ENCODE measurements at places on chromosomes 13 and 19.

- no peak for DNase-seq
These were observed 259.5 kb downstream of the COL4A1 start for GRCh38 chr13:110047496-110047895.

- no peak for DNase-seq
These were observed 27.9 kb upstream of the IGFL1 start for GRCh38 chr19:46201454-46202310.

- peak; percentile 27 for DNase-seq
These were observed 128.7 kb downstream of the TSHZ3 start for GRCh38 chr19:31220540-31220939.

DNA sequence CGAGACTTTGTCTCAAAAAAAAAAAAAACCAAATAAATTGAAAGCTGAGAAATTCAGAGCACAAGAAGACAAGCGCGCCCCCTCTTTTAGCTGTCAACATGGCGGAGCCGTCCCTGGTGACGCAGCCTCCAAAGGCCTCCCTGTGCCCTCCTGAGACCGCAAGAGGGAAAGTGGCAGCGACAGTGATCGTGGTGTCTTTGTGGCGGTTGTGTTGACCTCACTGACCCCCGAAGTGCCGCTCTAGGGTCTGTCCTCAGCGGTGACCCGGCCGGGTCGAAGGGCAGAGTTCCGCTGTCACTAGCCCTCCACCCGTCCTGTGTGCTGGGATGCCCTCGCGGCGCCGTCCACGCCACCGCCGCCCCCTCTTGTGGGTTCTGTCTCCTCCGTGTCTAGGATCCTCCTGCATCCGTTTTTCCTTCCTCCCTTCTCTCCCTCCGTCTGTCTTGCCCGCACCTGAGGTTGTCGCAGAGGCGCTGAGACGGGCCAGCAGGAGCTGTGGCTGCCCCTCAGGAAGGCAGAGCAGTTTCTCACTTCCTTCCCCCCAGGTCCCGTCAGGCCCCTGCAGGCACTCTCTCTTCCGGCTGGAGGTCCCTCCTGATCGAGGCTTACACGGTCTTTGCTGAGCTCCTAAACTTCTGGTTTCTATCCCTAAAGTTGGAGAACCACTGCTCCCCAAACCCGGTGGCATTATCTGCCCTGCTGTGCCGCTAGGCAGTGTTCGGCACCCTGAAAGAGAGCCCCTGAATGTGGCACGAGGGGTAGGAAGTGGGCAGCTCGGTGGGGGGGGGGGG, 7.2 kb downstream of the UHRF1 start:
- no peak for DNase-seq

DNA sequence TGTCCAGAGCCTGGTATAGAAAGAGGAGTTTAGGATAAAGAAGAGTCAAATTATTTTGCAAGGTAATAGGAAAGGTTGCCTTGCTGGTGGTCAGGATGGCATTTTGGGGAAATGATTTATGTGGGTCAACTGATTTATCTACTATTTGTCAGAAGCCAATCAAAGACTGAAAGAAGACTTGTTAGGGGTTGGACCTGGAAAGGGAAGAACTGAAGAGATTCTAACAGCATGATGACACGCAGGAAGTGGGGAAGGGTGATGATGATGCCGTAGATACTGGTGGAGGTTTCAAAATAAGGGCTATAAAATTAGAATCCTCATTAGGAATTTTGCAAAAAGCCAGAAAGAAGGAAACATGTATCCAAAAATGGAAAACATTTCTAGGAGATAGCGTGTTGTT, 60.7 kb upstream of the FGF14 start:
- DNase-seq: no peak

- DNase-seq: peak; percentile 86
These were observed 135.2 kb downstream of the TSHZ3 start for GRCh38 chr19:31214086-31214485.

GRCh38 chr13:51645761-51646670, 61.8 kb downstream of the WDFY2 start:
- DNase-seq: no peak

- no peak for DNase-seq
These were observed 69.5 kb downstream of the PTPRS start for GRCh38 chr19:5271145-5271544.

DNA sequence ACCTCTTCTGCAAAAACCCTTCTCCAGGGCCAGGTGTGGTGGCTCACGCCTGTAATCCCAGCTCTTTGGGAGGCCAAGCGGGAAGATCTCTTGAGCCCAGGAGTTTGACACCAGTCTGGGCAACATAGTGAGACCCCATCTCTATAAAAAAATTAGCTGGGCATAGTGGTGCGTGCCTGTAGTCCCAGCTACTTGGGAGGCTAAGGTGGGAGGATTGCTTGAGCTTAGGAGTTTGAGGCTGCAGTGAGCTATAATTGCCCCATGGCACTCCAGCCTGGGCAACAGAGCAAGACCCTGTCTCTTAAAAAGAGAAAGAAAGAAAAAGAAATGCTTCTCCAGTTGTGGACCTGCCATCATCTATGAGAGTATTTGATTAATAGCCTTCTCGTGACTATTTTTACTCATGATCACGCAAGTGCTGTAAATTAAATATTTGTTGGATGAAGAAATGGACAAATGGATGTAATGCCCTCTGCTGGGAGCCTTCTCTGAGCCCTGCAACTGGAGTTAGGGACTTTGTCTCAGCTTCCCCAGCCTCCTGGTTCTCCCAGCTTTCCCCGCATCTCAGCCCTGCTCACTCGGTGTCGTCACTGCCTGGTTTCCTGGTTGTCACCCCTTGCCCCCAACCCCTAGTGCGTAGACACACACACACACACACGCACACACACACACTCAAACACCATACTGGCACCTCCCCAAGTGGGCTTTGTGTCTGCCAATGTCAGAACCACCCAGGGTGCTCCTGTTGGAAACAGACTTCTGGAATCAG, 12.2 kb downstream of the WIZ start:
- no peak for DNase-seq

GRCh38 chr19:40721936-40722661, 5.2 kb downstream of the ITPKC start:
- DNase-seq: no peak

- no peak for DNase-seq
These were observed 2.9 kb downstream of the MFSD12 start for GRCh38 chr19:3554254-3555083.

- DNase-seq: no peak
These were observed 10.8 kb downstream of the FFAR2 start for GRCh38 chr19:35458731-35459391.

DNA sequence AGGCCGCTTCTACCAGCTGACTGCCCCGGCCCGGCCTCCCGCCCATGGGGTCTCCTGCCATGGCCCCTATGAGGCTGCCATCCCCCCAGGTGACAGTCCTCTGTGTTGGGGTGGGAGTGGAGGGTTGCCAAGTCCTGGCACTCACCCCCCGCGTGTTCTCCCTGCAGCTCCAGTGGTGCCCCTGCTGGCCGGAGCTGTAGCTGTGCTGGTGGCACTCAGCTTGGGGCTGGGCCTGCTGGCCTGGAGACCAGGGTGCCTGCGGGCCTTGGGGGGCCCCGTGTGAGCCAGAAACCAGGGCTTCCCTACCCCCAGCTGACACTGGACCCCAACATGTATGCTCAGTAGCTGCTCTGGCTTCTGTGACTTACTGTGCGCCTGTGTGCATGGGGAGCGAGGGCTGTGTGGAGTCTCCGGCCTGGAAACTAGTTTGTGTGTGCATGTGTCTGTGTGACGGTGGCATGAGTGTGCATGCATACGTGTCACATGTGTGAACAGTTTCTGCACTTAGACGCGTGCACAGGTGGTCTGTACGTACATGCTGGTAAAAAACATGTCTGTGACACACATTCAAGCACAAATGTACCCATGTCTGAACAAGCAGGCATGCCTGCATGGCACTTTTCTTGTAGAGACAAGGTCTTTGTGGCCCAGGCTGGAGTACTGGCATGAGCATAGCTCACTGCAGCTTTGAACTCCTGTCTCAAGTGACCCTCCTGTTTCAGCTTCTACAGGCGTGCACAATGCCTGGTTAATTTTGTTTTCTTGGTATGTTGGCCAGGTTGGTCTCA, 4.9 kb downstream of the ACP4 start:
- DNase-seq: peak; percentile 57

- no peak for DNase-seq
These were observed 139.9 kb upstream of the PCDH9 start for GRCh38 chr13:67369895-67370660.

DNA sequence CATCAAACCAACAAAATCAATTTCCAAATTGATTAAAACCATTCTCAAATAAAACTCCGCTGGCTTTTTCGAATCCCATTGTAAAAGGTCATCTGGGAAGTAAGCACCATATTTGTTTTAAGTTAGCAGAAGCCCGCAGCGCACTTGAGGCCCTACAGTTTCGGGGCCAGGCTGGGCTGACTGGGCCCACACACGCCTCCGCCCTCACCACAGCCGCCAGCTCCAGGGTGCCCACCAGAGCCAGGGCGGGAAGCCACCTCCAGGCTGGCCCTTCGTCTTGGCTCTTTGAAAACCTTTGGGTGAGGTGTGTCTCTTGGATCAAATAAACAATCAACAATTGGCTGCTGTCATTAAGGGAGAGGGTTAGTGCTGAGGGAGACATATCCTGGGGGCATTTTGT, 133.3 kb downstream of the SOX1 start:
- no peak for DNase-seq

- no peak for DNase-seq
These were observed 127.1 kb downstream of the VWA8 start for GRCh38 chr13:41833831-41834230.

DNA sequence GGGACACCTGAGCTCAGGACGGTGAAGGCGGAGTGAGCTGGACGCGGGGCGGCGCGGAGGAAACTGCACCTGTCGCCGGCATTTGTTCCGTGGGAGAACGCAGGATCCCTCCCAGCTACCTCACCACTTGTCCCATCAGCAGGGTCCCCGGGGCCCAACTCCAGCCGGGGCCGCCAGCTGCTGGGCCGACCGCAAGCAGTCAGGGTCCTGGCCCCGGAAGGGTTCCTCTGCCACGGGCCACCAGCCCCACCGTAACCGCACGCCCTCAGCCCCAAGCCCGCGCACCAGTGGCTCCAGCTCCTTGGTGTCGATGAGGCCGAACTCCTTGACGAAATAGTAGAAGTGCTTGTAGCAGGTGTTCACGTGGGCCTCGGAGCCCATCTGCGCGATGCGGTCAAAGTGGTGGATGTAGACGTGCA, 19.6 kb downstream of the MOB3A start:
- DNase-seq: no peak

GRCh38 chr13:23679220-23679619, 109.0 kb downstream of the TNFRSF19 start:
- DNase-seq: peak; percentile 14

- DNase-seq: no peak
These were observed 42.8 kb downstream of the RNF6 start for GRCh38 chr13:26179344-26179743.

- DNase-seq: no peak
These were observed 472.9 kb downstream of the FOXO1 start for GRCh38 chr13:40193286-40194223.

GRCh38 chr13:37587236-37587635, 11.3 kb downstream of the POSTN start:
- no peak for DNase-seq

DNA sequence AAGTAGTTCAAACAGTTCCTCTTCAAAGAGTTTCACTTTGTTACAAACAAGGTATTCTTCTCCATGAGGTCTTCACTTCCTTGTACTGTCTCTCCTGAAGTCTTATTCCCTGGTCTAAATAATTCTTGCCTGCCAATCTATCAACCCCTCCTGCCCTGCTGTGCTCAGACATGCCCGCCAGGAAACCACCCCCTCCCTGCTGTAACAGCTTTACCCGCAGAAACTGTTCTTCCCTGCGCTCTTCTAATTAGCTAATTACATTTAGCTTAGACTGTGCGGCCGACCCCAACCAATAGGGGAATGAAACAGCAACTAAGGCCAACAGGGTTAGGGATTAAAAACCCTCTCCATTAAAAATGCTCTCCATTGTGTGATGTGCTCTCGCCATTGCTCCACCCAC, 46.7 kb downstream of the ZNF846 start:
- DNase-seq: no peak

GRCh38 chr19:6737873-6738786, 750 bp upstream of the GPR108 start:
- DNase-seq: peak; percentile 51

DNA sequence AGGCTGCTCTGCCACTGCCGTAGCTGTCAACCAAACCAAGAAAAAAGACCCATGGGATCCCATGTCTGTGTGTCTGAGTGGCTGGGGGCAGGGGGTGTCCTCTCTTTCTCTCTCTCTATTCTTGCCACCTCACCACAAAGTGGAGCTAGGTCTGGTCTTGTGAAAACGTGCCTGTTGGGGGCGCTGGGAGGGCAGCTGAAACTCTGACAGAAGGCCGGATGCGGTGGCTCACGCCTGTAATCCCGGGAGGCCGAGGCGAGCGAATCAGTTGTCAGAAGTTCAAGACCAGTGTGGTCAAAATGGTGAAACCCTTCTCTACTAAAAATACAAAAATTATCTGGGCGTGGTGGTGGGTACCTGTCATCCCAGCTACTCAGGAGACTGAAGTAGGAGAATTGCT, 29.2 kb downstream of the ZNF146 start:
- no peak for DNase-seq

DNA sequence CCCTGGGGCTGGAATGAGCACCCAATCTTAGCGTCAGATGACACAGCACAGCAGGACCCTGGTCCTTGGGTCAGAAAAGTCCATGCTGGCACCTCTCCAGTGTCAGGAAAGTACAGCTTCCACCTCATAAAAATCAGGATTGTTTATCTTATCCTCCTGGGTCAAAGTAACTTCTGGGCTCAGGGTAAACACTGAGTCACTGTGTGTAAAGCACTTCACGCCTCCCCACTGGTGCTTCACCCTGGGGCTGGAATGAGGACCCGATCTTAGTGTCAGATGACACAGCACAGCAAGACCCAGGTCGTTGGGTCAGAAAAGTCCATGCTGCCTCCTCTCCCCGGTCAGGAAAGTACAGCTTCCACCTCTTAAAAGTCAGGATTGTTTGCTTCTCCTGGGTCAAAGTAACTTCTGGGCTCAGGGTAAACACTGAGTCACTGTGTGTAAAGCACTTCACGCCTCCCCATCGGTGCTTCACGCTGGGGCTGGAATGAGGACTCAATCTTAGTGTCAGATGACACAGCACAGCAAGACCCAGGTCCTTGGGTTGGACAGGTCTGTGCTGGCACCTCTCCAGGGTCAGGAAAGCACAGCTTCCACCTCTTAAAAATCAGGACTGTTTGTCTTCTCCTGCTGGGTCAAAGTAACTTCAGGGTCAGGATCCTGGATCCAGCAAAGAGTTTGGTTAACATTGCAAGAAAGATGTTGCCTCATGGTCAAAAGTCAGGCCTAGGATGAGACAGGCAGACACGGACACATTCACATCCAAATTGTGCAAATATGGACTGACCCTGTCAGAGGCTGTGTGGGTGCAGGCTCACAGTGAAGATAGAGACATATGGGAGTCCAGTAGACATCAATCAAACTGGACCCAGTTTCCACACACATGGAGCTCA, 39.2 kb upstream of the CYP2A7 start:
- DNase-seq: no peak
